Right ventricle myocardium inferior (tissue), 1 donor: ENCODE measurements at places on chromosomes 6 and 20.

DNA sequence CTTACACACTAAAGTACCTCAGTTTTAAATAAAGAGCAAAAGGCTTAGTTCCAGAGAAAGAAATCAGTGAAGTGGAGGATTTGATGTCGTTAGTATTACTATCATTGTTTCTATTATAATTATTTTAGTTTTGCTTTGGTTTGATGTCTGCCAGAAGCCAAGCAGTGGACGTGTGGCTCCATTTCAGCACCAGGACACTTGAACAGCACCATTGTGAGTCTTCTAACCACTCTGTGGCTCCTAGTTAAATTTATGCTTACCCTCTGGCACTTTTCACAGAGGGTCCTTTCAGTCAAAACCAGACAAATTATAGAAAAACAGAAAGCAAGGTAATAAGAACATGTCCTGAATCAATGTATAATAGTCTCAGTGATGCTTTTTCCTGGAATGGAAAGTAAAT, 3.4 kb downstream of the COL9A1 start:
- DNase-seq: no peak

GRCh38 chr6:41371992-41372831, 36.8 kb downstream of the NCR2 start:
- no peak for DNase-seq

- DNase-seq: peak; percentile 92
Measured at GRCh38 chr6:142946924-142947713, 2.1 kb upstream of the HIVEP2 start.

DNA sequence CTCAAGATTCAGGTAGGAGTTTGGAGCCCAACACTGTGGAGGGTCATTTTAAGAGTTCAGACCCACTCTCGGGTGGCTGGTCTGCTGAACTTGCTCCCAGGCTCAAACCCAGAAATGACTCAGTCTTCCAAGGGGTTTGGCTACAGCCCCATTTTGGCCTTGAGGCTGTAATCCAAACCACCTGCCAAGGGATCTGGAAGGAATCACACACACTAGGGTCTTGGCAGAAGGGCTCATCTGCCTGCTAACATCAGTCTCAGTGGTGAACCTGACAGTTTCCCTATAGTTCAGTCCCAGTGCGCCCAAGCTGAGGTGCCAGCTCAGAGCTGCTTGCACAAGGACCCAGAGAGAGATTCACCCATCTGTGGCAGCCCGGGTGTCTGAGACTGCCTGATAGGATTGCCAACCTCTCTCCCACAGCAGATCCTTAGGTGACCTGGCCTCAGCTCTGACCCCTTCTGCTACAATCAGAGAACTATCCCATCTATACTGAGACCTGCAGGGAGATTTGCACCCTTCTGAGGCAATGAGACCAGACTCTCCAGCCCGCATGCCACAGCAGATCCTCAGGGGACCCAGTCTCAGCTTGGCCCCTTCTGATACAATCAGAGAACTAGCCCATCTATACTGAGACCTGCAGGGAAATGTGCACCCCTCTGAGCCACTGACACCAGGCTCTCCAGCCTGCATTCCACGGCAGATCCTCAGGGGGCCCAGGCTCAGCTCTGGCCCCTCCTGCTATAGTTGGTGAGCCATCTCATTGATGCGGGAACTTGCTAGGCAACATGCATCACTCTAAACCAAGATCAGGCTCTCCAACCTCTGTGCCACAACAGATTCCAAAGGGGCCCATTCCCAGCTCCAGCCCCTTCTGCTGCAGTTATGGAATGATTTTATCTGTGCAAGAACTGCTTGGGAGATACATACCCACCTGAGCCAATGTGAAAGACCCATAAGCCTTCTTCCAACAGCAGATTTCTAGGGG, 48.2 kb downstream of the THBS2 start:
- no peak for DNase-seq

- DNase-seq: peak; percentile 91
Measured at GRCh38 chr20:48620507-48621375, 207.1 kb downstream of the PREX1 start.

GRCh38 chr20:40433341-40433861, 255.6 kb downstream of the MAFB start:
- DNase-seq: no peak
